Stimulated activated CD4-positive, alpha-beta T cell treated with anti-CD3 and anti-CD28 coated beads, Interleukin-1b, Interleukin-23, amount 100 ng/mL, for 1 hour (primary cell): ENCODE measurements at places on chromosomes 7 and 10.

DNA sequence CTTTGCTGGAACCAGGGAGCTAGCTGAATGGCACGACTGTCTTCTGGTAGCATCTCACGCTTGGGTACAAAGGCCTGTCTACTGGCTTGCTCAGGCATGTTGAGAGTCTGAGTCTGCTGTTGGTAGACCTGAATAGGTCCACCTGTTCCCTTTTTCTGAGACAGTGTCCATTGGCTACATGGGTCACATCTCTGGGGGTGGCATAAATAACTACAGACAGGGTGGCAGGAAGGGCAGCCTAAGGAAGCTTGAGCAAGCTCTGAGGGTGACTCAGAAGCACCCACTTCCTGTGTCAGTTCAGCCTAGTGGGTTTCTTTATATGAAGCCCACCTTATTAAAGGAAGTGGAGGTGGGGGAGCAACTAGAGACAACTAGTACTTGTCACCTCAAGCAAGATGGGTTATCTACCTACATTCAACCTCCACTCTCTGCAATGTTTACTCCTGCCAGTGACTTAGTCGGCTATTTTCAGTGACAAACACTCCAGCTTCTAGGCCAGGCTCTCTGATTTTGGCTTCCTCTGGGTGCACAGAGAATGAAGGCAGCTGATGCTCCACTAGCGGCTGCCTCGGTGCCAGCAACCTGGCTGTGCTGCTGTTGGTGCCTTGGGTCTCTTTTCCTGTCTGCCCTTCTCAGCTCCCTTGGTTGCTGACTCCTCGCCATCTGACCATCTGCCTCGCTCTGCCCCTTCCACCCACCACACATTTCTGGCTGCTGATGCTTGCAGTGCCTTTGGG lies 5.7 kb upstream of the ZYX start:
- no peak for DNase-seq

GRCh38 chr7:45350896-45351295 lies 193.3 kb downstream of the RAMP3 start:
- no peak for DNase-seq

GRCh38 chr7:143286522-143286890 lies 1.6 kb upstream of the CASP2 start:
- no peak for DNase-seq

DNA sequence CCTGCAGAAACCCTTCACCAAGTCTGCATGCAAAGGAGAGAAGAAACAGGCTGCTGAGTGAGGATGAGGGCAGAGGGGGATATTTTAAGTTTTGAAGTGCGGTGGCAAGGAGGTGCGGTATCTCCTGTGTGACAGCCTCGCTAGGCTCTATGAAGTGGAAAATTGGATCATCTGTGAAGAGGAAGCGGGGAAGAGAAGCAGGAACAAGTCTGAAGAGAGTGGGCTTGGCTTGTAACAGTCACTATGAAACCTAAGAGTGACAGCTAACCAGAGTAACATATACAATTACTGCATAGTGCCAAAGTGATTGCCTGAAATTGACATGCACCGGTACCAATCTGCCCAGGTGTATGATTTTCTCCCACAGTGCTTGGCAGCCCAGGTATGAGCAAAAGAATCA lies 287.5 kb upstream of the KLF14 start:
- DNase-seq, result no peak

- no peak for DNase-seq
These were observed 8.5 kb downstream of the KMT2E start for GRCh38 chr7:105022458-105022857.
